ENCODE measurements at places on chromosomes 7 and 10.

- DNase-seq: no peak
Measured at GRCh38 chr10:133364645-133365431, 7.0 kb upstream of the FUOM start.

GRCh38 chr10:63504145-63504881 is 16.9 kb upstream of the REEP3 start:
- DNase-seq: no peak

- DNase-seq: no peak
Measured at GRCh38 chr10:48838834-48839233, 100.8 kb downstream of the LRRC18 start.

- no peak for DNase-seq
Measured at GRCh38 chr7:140322759-140323158, 75.6 kb downstream of the SLC37A3 start.

- no peak for DNase-seq
Measured at GRCh38 chr7:45098983-45099839, 10.4 kb upstream of the NACAD start.

DNA sequence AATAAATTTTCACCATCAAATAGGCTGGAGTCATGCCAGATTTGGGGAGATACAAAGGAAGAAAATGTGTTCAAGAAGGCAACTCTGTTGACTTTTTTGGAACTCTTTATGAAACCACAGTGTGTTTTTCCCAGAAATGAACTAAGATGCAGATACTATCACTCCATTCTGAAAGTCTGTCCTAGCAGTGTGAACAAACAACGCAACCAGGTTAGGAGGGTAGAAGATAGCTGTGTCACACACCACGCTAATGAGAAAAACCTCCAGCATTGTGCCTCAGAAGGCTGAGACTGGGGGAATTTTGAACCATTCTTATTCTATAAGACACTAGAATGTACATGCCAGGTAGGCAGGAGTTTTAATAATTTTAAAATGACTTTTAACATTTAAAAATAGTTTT is 15.9 kb upstream of the ATP6V0A4 start:
- no peak for DNase-seq

DNA sequence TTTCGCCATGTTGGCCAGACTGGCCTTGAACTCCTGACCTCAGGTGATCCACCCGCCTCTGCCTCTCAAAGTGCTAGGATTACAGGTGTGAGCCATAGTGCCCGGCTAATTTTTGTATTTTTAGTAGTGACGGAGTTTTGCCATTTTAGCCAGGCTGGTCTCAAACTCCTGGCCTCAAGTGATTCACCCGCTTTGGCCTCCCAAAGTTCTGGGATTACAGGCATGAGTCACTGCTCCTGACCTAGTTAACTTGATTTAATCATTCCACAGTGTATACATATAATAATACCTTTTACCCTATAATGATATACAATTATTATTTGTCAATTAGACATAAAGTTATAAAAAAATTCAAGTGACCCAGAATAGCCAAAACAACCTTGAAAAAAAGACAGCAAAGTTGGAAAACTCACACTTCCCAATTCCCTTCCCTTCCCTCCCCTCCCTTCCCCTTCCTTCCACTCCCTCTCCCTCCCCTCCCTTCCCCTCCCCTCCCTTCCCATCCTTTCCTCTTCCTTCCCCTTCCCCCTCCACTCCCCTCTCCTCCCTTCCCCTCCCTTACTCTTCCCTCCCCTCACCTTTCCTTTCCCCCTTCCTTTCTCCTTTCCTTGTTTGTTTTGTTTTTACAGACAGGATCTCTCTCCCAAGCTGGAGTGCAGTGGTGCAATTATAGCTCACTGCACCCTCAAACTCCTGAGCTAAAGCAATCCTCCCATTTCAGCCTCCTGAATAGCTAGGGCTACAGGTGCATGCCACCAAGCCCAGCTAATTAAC is 14.8 kb upstream of the ZMIZ2 start:
- DNase-seq: no peak

DNA sequence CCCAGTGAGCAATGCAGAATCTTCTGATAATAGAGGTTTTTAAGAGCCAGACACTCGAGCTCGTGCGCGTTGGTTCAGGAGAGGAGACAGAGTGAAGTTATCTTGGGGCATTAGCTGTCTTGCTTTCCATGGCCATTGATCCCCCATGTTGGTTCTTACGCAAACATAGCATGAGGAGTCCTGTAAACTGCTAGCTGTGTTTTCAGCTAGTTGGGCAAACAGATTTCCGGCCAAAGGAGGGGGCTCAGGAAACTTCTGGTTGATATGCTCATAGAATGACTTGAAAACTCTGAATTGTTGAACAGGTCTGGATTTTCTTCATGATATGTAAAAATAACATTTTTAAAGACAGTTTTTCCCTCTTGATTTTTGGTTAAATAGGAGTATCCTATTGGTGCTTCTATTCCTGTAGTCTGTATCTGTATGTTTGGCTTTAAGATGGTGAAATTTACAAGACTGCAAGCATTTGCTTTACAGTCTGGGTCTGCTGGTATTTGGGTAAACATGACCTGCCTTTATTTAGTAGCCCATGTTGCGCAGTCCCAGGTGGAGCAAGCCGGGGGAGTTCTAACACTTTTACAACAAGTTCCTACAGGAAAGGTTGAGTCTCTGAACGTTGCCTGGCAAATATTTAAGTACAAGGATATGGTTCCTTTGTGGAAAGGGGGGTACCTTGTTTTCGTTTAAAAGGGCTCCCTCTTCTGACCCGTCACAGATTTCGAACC is 218.4 kb upstream of the KCND2 start:
- DNase-seq: no peak

DNA sequence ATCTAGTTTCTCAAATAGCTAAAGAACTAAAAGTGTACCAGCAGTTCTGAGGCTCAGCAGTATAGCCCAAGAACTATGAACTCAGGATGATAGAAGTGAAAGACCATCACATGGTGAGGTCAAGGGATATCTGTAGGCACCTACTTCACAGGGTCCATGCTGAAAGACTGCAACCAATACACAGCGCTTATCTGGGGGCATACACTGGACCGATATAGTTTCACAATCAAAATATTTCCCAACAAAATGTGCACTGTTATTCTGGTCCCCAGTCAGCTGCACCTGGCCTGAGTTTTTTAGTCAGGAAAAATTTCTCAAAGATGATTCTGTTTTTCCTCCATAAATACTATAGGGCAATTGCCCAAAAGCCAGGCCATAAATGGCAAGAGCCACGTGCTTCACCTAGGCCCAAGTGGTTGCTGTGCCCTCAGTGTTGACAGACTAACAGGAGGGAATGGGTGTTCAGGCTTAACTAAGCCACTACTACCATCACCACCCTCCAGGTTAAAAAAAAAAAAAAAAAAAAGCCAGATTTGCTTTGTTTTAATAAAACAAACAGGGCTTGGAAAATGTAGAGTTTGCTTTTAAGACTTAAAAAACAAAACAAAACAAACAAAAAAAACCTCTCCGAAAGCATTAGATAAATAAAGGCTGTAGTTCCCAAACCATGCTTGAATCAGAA is 58.5 kb downstream of the OGDH start:
- DNase-seq: no peak

DNA sequence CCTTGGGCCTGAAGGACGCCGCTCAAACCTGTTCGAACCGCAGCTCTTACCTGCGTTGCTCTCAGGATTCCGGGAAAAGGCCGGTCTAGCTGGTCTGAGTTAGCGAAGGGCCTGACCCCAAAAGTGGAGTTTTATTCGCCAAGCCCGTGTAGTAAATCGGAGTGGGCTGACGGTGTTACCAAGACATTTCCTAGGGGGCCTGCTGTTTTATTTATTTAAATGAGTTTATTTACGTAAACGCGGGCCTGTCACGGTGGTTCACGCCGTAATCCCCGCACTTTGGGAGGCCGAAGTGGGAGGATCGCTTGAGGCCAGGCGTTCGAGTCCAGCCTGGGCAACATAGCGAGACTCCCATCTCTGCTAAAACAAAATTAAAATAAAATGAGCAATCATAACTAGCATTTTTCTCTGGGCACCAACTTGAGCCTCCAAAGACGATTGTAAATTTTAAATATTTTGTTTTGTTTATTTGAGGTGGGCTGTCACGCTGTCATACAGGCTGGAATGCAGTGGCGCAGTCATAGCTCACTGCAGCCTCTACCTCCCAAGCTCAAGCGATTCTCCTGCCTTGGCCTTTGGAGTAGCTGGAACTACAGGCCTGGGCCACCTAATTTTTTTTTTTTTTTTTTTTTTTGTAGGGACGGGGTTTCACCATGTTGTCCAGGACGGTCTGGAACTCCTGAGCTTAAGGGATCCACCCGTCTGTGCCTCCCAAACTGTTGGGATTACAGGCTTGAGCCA is 903 bp downstream of the ZNF655 start:
- DNase-seq: no peak

GRCh38 chr10:13938950-13939349 is 352.2 kb downstream of the PRPF18 start:
- DNase-seq: no peak

GRCh38 chr10:132541601-132542011 is 4.0 kb downstream of the INPP5A start:
- DNase-seq: no peak

GRCh38 chr7:37083311-37084096 is 359.2 kb upstream of the AOAH start:
- no peak for DNase-seq

DNA sequence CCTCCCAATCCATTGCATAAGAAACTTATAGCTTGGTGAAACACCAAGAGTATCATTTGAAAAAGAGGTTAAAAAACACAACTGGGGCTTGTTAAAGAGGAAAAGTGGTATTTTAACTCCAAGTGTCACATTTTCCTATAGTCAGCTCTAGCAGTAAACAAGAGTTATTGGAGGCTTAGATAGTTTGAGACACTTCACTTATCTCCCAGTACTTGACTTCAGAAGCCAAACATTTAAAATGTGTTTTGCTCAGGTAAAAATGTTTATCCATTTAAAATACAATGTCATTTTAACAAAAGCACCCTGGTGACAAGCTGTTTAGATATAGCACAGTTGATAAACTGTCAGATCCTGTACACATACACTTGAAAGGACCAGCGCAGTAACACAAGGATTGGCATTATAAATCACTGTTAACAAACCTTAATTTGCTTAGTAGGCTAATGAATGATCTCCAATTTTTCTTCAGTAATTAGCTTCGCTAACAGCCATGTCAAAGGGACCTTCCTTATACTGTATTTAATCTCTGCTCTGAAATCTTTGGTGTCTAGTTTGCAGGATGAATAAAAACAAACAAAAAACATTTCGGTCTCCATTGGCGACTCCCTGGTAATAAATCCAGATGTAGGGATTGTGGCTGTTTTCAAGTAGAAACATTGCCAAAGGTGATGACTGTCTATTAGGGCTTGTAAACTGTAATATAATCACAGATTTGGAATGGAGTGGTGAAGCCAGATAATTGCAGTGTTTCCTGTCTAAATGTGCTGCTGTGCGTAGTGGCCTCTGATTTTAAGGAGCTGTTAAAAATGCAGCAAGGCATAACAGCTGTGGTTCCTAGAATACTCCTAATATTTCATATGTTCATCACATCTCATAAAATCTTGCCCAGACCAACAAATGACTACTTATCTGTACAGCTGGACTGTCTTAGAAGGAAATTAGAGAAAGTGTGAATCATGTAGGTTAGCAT is 545.1 kb downstream of the AUTS2 start:
- peak; percentile 96 for DNase-seq

- no peak for DNase-seq
Measured at GRCh38 chr7:47290466-47290865, 291.4 kb downstream of the TNS3 start.

- no peak for DNase-seq
Measured at GRCh38 chr7:22387583-22387982, 30.6 kb upstream of the RAPGEF5 start.

GRCh38 chr7:14606101-14606500 is 296.4 kb downstream of the DGKB start:
- no peak for DNase-seq

- no peak for DNase-seq
Measured at GRCh38 chr7:134022286-134022911, 104.7 kb upstream of the LRGUK start.

DNA sequence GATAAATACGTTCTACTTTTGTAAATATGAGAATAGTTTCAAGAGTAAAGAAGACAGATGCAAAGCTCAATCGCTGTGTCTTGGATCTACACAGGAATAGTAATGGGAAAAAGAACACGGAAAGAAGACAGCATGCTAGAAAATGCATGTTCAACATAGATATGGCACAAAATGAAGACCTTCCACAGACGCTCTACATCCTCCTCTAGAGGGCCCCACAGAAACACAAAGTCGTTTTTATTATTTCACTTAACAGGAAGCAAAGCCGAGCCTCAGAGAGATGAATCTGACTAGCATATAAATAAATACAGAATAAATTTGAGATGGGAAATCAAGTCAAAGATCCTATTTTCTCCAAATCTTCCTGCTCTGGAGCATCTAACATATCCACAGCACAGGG is 292.6 kb downstream of the PARD3 start:
- peak; percentile 68 for DNase-seq

DNA sequence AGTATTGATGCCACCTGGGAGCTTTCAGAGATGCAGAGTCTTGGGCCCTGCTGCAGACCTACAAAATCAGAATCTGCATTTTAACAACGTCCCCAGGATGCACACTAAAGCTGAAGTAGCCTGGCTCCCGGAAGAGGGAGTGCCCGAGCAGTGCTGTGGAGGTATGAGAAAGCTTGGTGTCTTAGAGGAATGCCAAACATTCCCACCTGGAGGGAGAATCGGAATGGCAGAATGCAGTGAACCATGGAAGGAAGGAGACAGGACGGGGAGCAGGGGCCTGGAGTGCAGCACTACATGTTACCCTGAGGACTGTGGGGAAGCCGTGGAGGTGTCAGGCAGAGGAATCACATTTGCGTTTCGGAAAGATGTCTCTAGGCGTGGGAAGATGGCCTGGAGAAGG is 90.9 kb downstream of the AOAH start:
- no peak for DNase-seq

DNA sequence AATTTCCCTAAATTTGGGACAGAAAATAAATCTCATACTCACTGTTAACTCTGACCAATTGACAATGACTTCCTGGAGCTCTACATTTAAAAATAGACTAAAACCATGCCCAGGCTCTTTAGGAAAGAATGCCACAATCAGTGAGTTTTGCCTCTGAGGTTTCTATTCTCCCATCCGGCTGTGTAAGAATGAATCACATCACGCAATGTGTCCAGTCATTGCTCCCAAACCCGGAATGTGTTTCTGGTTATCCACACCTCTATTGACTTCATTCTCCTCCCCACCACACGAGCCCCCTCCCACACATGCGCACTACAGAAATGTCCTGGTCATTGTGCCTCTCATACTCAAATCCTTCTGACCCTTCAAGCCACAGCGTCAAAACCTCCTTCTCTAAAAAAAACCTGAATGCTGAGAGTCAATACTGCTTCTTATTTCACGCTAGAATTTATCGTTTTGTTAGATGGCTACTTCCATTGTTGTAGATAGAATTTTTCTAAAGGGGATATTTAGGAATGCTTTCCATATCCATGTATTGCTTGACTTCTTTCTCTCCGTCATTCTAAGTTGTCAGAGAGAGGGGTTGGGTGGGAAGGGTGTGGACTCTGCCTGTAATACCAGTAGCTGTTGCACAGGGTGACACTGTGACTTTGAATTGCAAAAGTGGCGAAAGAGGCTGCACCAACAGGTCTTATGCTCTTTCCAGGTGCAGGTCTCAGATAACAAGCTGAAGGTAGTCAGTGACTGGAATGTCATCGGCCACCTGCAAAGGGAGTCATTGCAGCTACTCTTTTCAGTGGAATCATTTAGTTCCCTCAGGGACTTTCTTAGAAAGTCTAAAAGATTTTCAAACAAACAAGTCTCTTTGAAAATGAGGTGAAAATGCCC is 356.6 kb downstream of the PAXIP1 start:
- no peak for DNase-seq

- no peak for DNase-seq
Measured at GRCh38 chr7:117531595-117532244, 51.9 kb downstream of the CFTR start.
